ENCODE measurements at places on chromosomes 16 and 17. TPM values are rescaled to one million over a fixed set of nuclear protein-coding genes. Genes with fewer than 3 reads are reported as not detected.

The ABCA9 gene
- 4.2 TPM for total RNA-seq

DNA sequence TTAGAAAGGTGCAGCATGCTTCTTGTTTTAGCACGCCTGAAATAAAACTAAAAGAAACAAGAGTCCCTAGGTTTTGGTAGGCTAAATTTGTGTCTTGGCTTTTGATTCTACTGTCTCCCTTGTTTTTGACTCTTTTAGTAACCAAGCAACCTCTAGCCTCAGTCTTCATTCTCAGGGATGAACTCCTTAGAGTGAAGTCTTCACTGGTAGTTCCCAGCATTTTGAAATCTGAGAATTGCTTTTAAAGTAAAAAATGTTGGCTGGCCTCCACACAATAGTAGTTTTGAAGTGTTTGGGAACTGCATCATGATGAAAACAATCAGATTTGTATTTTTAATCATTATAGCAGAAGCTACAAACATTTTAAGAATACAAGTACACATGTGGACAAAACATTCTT is 6.1 kb upstream of the CDR2 start:
- no peaks in the 10 kb centered on the region for H3K27me3 ChIP-seq
- peak; percentile 48 for DNase-seq
- no peaks in the 10 kb centered on the region for H3K36me3 ChIP-seq

- H3K27ac ChIP-seq = peak overlapping the region; percentile 61
- DNase-seq = no peak
- H3K36me3 ChIP-seq = peaks cover 3% of the 10 kb centered on the region
- no peak overlapping the region for H3K4me3 ChIP-seq
- no peaks in the 10 kb centered on the region for H3K27me3 ChIP-seq
Observed at GRCh38 chr16:3074860-3075522, 9.6 kb downstream of the IL32 start.

- no peak for DNase-seq
- no peaks in the 10 kb centered on the region for H3K36me3 ChIP-seq
- H3K4me1 ChIP-seq = no peaks in the 10 kb centered on the region
- no peaks in the 10 kb centered on the region for H3K27me3 ChIP-seq
- no peak overlapping the region for H3K27ac ChIP-seq
Observed at GRCh38 chr16:75371171-75371570, 62.1 kb downstream of the CFDP1 start.

GRCh38 chr16:48617711-48618148 is 7.8 kb upstream of the N4BP1 start:
- DNase-seq = peak; percentile 75
- peaks cover 22% of the 10 kb centered on the region for H3K4me1 ChIP-seq
- H3K4me3 ChIP-seq = no peak overlapping the region

The PIEZO1 gene
- total RNA-seq = 154 TPM

- peaks cover 78% of the 10 kb centered on the region for H3K27me3 ChIP-seq
- H3K4me3 ChIP-seq = no peak overlapping the region
- no peak overlapping the region for H3K27ac ChIP-seq
- H3K36me3 ChIP-seq = no peaks in the 10 kb centered on the region
Observed at GRCh38 chr16:87598431-87598830, 3.9 kb upstream of the JPH3 start.

- H3K36me3 ChIP-seq = peaks cover 13% of the 10 kb centered on the region
- peaks cover 89% of the 10 kb centered on the region for H3K4me1 ChIP-seq
- DNase-seq = no peak
- H3K27me3 ChIP-seq = no peaks in the 10 kb centered on the region
- H3K27ac ChIP-seq = no peak overlapping the region
- no peak overlapping the region for H3K4me3 ChIP-seq
Observed at GRCh38 chr17:36550491-36551417, 6.0 kb downstream of the GGNBP2 start.

- DNase-seq = no peak
- H3K36me3 ChIP-seq = no peaks in the 10 kb centered on the region
- peaks cover 49% of the 10 kb centered on the region for H3K27me3 ChIP-seq
- H3K4me3 ChIP-seq = no peak overlapping the region
- H3K4me1 ChIP-seq = peaks cover 14% of the 10 kb centered on the region
- no peak overlapping the region for H3K27ac ChIP-seq
Observed at GRCh38 chr17:76535788-76536510, 1.6 kb downstream of the CYGB start.

DNA sequence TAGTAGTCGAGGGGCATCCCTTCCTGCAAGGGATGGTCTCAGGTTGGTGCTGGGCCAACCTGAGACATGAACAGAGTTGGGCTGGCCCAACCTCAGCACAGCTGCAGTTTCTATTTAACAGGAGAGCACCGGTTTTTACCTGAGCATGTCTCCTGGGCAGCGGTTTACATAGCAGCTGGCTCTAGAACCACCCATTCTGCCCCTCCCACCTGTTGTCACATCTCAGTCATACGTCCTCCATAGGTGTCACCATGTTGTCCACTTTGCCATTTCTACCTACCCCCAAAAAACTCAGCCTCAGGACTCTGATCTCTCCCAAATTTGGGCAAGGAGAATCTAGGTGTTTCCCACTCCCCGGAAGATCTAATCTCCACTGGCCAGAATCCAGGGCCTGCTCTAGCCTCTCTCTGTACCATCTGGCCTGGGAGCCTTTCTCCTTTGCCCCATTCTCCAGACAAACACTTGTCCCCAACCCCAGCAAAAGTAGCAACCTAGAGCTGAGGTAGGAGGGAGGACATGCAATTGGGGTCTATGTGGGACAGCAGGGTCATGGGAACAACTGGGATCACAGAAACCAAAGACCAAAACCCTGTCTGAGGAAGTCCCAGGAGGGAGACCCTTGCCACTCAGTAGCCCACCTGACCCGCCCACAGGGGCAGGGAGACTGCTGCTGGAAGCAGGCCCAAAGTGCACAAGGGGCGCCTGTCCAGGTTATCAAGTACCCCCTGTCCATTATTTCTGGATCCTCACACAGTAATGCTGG is 19.1 kb downstream of the ETV4 start:
- H3K4me1 ChIP-seq = peaks cover 23% of the 10 kb centered on the region
- H3K27ac ChIP-seq = no peak overlapping the region
- H3K4me3 ChIP-seq = no peak overlapping the region
- no peaks in the 10 kb centered on the region for H3K27me3 ChIP-seq

The TNFRSF17 gene
- 1.2 TPM for total RNA-seq

DNA sequence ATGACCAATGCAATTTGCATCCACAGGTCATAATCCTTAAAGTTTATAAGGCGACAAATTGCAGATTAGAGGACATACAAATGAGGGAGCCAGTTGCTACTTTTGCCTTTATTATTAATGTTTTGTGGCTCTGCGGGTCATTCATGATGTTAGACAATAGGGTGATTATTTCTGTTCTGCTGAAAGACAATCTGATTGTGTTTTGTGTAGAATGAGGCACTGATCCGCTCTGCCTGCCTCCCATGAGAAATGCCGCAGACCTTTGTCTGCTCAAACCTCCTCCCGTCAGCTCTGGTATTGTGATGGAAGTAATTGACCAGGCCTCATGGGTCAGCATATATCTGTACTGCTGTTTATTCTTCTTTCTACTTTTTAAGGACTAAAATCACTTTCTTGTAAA is 224.9 kb downstream of the PRKCA start:
- H3K4me3 ChIP-seq = no peak overlapping the region
- no peaks in the 10 kb centered on the region for H3K36me3 ChIP-seq
- DNase-seq = no peak
- H3K27ac ChIP-seq = no peak overlapping the region
- H3K4me1 ChIP-seq = no peaks in the 10 kb centered on the region

GRCh38 chr16:2429034-2429770 is at the start of gene CCNF:
CCNF (plus strand) TSS chr16:2429447; CDS start chr16:2429482, 35 bp downstream.
- no peaks in the 10 kb centered on the region for H3K27me3 ChIP-seq
- peak within 1 kb of the TSS; percentile 95 for H3K4me3 ChIP-seq
- H3K4me1 ChIP-seq = peaks cover 24% of the 10 kb centered on the region
- H3K27ac ChIP-seq = peak within 1 kb of the TSS; percentile 64

The SNX20 gene
- 6.4 TPM for total RNA-seq

DNA sequence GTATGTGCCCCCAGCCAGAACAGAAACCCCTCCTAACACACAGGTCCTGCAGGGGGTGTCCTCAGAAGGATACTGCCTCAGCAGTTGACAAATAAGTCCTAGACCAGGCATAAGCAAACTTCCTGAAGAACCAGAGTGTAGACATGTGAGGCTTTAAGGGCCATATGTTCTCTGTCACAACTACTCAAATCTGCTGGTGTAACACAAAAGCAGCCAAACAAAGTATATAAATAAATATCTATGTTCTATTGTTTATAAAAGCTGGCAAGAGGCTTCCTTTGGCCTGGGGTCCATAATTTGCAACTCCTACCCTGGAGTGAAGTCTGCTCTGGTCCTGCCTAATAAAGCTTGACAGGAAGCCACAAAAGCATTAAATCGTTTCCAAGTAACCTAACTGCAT is 9.9 kb downstream of the FAM83G start:
- no peaks in the 10 kb centered on the region for H3K36me3 ChIP-seq
- no peaks in the 10 kb centered on the region for H3K27me3 ChIP-seq
- H3K4me3 ChIP-seq = no peak overlapping the region

DNA sequence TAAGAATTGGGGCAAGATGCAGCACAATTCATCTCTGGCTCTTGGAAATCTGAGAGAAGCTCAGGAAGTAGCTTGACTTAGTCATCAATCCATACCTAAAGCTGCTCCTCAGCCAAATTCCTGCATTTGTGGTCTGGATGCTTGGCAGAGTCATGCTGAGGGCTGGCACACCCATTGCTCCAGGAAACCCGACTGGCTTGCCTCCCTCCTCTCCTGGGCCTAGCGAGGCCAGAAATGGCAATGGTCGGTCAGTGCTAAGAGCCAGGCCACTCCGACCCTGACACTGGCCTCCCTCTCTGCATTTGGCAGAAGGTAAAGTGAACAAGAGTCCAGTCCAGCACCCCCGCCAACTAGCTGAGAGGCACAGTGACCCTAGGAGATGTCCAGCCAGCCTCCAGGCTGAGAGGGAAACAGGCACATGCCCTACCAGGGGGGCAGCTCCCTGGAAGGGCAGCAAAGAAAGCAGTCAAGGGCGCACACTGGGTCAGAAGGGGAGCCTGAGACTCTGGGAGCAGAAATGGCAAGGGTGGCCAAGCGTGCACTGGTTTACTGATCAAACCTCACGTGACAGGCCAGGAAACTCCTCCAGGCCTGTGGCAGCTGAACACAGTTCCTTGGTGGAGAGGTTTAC is 10.0 kb downstream of the POLDIP2 start:
- no peak for DNase-seq
- H3K36me3 ChIP-seq = no peaks in the 10 kb centered on the region

The ZNF19 gene
- 7.6 TPM for total RNA-seq

- peaks cover 9% of the 10 kb centered on the region for H3K36me3 ChIP-seq
- DNase-seq = peak; percentile 80
- no peaks in the 10 kb centered on the region for H3K27me3 ChIP-seq
- H3K4me1 ChIP-seq = no peaks in the 10 kb centered on the region
- no peak overlapping the region for H3K27ac ChIP-seq
- H3K4me3 ChIP-seq = no peak overlapping the region
Observed at GRCh38 chr17:48131216-48131824, 23.8 kb downstream of the SNX11 start.

GRCh38 chr17:4179071-4179470 is 36.1 kb downstream of the CYB5D2 start:
- H3K4me3 ChIP-seq = no peak overlapping the region
- no peaks in the 10 kb centered on the region for H3K4me1 ChIP-seq
- DNase-seq = no peak
- H3K27me3 ChIP-seq = no peaks in the 10 kb centered on the region
- no peaks in the 10 kb centered on the region for H3K36me3 ChIP-seq

DNA sequence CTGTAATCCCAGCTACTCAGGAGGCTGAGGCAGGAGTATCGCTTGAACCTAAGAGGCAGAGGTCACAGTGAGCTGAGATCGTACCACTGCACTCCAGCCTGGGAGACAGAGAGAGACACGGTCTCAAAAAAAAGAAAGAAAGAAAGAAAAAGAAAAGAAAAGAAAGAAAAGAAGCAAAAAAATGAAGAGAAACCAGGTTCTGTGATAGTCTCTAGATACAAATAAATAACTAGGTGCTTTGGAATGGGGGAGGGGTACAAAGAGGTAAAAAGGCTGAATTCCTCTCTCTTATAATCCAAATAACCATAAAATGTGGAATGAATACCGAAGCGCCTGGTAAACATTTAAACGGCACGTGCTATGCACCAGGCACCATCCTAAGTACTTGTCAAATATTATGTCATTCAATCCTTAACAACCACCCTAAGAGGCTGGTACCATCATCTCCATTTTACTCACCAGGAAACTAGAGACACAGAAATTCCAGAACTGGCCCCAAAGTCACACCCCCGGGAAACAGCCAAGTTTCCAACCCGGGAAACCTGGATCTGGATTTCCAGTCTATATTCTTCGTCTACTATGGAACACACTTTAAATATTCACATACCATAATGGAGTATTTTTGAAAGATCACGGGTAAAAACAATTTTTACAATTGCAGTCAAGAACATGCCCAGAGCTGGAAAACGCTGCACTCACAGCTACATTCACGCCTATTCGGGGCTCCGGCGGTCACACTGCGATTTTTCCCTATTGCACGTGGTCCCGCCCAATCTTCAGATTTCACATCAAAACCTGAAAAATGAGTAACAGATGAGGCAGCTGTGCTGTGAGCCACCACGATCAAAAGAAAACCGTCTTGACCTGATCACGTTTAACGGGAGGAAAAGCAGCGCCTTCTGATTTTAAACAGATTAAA is 10.5 kb downstream of the NXN start:
- DNase-seq = no peak
- H3K27ac ChIP-seq = no peak overlapping the region
- H3K27me3 ChIP-seq = no peaks in the 10 kb centered on the region
- no peaks in the 10 kb centered on the region for H3K36me3 ChIP-seq
- no peak overlapping the region for H3K4me3 ChIP-seq

DNA sequence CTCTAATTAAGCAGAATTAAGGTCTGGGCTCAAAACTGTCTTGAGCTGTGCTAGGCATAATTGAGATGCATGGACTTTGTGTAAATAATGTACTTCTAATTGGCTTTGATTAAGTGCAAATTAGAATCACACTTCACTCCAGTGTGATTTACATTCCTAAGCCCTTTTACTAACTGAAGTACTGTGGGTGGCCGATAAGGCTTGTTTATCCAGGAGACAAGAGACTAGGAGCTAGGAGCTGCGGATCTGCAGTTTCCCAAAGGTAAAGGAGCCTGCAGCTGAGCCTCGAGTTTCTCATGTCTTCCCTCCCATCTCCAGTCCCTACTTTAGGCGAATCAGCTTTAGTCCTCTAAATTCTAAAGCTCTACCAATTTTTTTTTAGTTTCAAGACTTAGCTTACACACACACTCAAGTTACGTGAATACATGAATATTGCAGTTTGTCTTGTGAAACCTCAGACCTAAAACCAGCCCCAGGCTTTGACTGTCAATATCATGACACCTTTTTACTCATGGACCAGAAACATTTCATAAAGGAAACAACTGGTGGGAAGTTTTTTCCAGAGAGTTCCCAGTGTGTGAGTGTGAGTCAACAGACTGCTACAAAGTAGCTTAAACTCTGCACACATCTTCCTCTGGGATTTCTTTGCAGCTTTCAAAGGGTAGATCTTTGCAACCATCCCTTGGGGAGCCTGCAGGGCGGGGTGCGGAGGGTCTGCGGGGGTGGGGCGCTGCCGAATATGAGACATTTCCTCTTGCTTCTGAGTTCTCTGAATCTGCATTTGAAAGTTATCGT is 113.9 kb upstream of the TBX2 start:
- H3K4me1 ChIP-seq = peaks cover 10% of the 10 kb centered on the region
- H3K36me3 ChIP-seq = no peaks in the 10 kb centered on the region
- peak overlapping the region; percentile 18 for H3K27ac ChIP-seq
- DNase-seq = peak; percentile 35
